ENCODE measurements at places on chromosomes 12 and 14.

DNA sequence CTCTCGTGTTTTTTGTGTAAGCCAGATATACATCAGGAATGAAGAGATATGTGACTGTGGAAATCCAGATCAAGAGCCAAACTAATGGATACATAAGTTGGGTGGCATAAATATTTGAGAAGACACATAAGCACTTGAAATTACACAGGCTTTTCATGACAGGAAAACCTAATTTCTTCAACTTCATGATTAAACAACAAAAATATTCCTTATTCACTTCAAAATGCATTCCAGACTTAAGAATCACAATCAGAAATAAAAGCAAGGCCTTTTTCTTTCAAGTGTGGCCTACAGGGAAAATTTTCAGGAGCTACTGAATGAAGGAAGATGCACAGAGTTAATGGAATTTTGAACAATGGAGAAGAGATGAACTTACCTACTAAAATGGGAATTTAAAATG is 515.6 kb downstream of the FOXG1 start:
- no peak for DNase-seq

DNA sequence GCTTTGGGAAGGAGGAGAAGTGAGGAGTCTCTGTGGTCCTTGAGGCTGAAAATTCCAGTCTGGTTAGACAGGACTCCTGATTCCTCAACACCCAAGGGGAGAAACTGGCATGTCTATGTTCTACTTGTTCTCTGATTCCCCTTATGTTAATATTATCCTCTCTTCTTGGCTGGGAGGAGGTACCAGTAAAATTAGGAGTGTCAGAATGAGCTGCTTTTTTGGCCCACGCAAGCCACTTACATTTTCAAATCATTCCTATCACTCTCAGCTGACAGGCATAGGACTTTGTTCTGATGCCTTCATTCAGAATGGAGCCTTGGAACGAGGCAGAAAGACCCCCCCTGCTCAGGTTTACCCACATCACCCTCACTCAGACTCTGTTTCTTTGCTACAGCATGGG is 1077.2 kb downstream of the BCL11B start:
- DNase-seq, result no peak

GRCh38 chr14:63523735-63524426 is 19.3 kb downstream of the PPP2R5E start:
- no peak for DNase-seq

GRCh38 chr14:67607646-67608045 is 7.6 kb upstream of the PIGH start:
- DNase-seq, result no peak

- DNase-seq, result no peak
Measured at GRCh38 chr14:101022121-101022520, 118.6 kb upstream of the RTL1 start.

DNA sequence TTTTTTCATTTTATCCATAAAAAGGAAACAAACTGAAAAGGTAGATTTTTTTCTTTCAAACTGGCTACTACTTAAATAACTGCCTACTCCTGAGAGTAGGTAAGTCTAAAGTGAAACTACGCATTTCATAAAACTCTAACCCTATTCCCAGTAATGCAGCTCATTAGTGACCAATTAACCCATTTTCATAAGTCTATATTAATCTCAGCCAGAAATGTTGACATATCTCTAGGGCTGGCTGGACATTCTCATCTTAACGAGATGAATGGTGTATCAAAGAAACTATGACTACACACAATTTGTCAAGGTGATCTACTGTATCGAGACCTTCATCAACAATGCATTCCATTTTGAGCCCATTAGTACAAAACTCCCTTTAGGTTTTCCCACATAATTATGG is 57.2 kb downstream of the EPS8 start:
- no peak for DNase-seq

GRCh38 chr12:64998371-64999147 is 122.5 kb downstream of the WIF1 start:
- peak; percentile 61 for DNase-seq

DNA sequence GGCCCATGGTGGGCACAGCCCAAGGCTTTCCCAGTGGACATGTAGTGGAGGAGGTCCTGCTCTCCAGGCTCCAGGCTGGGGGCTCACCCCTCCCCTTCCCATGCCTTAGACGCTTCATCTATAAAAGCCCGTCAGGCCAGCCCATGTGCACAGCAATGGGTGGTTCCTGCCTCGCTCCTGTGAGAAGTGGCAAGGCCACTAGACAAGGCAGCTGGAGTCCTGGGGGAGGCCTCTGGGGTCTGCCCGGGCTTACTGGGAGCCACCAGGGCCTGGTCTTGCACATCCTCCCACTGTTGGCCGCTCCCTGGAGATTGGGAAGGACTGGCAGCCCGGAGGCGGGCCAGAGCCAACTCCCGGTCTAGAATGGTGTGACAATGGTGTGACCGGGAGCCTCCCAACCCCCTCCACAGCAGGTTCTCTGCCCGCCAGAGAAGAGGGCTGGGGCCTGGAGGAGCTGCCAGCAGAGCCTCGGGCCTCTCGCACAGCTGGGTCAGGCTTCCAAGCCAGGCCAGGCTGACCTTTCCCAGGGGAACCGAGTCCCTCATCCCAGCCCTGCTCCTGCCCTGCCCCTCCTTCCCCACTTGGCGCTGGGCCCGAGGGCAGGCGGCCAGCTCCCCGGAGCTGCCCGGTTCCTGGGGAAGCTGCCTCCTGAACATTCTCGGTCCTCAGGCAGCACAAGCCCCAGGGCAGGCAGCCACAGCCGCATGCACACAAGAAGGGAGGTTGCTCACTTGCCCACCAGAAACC is 97.9 kb downstream of the RFLNA start:
- peak; percentile 59 for DNase-seq

- peak; percentile 93 for DNase-seq
Measured at GRCh38 chr14:51283402-51284085, 43.5 kb downstream of the TMX1 start.

GRCh38 chr12:108965886-108966285 is 55.0 kb downstream of the SVOP start:
- no peak for DNase-seq

DNA sequence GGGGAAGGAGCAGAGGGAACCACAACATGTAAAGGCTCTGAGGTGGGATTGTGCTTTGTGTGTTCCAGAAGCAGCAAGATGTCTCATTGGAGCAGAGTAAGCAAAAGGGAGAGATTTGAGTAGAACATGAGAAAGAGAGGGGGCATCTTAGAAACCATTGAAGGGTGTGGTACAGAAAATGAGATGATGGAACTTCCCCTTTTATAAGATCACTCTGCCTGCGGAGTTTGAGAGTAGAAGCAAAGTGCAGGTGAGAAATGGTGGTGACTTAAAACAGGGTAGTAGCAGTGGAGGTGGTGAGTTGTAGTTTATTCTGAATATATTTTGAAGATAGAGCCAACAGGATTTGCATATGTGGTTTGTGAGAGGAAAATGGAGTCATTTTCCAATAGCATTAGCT is 56.0 kb downstream of the FBXO34 start:
- DNase-seq, result no peak

GRCh38 chr14:50045039-50045711 is 71.2 kb downstream of the VCPKMT start:
- DNase-seq, result no peak

DNA sequence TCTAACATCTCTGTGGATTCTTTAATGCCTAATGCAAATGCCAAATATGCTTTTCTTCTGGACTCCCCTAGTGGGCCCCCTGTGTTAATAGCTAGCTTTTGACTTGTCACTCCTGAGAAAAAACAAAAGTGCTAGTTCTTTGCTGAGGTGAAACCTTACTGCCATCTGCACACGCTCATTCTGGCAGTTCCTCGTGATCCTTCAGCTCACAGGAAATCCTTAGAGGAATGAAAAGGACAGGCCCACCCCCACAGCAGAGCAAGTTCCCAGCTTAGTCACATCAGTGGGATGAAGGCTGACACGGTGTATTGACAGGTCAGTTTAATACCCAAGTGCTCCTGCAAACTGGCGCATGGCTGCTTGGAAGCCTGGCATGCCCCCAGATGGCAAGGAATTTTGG is 165.1 kb upstream of the ATP2B1 start:
- DNase-seq, result no peak

GRCh38 chr14:59566296-59566695 is 10.3 kb downstream of the CCDC175 start:
- DNase-seq, result no peak

- no peak for DNase-seq
Measured at GRCh38 chr12:103799504-103799856, 41.6 kb downstream of the NT5DC3 start.

- DNase-seq, result no peak
Measured at GRCh38 chr12:12503384-12504078, 59.1 kb downstream of the DUSP16 start.

DNA sequence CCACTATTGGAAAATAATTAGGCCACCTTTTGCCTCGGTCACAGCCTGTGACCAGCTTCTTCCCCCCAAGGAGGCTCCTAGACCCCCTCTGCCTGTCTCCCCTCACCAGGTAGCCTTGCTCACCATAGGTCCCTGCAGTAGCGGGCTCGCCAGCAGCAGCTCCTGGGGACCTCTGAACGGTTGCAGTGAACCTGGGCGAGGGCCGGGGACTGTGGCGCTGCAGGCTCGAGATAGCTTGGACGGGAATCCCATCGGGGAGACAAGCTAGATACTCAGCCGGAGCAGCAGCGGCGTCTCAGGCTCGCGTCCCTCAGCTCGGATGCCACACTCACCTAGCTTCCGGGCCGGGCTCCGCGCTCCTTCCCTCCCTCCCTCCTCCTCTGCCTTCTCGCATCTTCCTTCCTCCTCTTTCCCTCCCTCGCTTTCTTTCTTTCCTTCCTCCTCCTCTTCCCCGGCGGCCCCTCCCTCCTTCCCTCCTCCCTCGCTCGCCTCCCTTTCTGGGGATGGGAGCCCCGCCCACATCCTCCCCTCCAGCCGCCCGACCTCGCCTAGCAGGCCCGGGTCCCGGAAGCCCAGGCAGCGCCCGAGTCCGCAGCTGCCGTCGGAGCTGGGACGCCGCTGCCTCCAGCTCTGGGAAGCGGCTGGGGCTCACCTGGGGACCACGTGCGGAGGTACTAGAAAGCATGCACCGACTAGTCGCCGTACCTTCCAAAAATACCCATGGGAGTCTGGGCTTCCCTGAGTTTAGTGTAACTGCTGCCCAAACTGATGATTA is at the start of gene BMP4:
Gene BMP4 (minus strand): TSS at position 399 of the 775 bp plus-strand sequence. CDS start 4,603 bp downstream, outside the sequence.
- DNase-seq, result peak; percentile 72

DNA sequence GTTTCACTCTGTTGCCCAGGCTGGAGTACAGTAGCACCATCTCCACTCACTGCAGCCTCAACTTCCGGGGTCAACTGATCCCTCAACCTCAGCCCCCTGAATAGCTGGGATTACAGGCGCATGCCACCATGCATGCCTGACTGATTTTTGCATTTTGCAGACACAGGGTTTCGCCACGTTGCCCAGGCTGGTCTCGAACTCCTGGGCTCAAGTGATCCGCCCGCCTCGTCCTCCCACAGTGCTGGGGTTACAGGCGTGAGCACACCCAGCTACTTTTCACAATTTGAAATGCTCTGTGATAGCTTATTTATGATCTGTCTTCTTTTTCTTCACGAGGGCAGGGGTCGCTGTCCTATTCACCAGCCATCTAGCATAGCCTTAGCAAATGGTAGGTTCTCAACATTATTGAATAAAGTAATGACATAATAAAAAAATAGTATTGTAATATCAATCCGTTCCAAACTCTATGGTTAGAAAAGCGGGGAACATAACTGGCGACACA is 477 bp upstream of the DDX47 start:
- no peak for DNase-seq

- DNase-seq, result no peak
Measured at GRCh38 chr12:128938886-128939285, 85.6 kb downstream of the GLT1D1 start.

- DNase-seq, result no peak
Measured at GRCh38 chr14:73599499-73599898, 7.8 kb downstream of the ACOT4 start.

DNA sequence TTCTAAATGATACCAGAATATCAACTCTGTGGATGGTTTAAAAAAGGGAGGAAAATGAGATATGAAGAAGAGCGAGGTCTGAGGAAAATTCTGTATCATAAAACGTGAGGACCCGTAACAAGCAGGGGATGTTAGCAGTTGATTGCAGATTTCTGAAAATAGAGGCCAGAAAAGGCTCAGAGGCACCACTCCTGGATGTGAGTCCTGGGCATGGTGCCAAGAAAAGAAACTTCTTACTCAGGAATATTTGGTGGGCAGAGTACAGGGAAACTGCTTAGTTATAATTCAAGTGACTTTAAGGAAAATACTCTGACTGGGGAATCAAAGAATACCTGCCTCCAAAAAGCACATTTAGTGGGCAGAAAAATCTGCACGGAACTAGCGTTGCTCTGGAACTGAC is 85.5 kb downstream of the PRICKLE1 start:
- no peak for DNase-seq

GRCh38 chr14:68843471-68844209 is 50.8 kb upstream of the ZFP36L1 start:
- peak; percentile 50 for DNase-seq

DNA sequence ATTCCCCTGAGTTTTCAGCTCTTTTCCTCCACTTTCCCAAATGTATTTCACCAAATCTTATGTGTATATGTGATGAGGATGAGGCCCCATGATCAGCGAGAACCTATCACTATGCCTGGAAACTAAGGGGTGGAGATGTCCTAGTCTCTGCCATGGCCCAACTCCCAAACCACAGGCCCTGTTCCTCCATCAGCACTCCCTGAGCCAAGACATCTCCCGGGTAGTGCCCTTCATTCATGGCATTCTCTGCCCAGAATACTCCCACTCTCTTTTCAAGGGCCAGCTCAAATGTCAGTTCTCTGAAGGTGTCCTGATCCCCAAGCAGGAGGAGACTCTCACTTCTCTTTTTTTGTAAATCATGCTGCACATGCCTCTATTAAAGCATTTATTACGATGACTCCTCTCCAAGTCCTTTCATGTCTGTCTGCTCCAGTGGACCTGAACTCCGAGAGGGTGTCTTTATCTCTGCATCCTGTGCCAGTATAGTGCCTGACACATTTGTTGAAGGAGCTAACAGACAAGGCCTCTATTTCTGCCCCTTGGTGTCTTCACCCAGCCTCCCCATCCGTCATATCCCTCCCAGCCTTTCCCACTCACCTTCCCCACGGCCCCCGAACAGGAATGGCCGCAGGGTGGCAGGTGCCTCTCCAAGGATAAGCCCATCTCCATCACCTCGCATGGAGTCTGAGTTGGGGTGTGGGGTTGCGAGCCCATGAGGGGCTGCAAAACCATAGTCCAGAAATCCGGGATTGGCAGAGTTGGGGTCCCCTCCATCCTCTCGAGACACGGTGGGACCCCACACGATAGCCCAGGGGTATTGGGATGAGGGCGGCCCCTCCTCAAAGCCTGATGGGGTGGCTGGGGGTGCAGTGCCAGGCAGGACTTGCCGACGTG is 3.7 kb downstream of the PIANP start:
- DNase-seq, result no peak

GRCh38 chr12:114038962-114039361 is 72.8 kb upstream of the RBM19 start:
- DNase-seq, result no peak
